Sigmoid colon (tissue), 7 donors: ENCODE measurements at places on chromosomes 12 and 14.

GRCh38 chr12:10027721-10028120, 2.8 kb upstream of the CLEC9A start:
- H3K4me3 ChIP-seq = no peak overlapping the region
- no peaks in the 10 kb centered on the region for H3K27me3 ChIP-seq
- H3K27ac ChIP-seq = no peak overlapping the region
- DNase-seq = no peak
- no peaks in the 10 kb centered on the region for H3K4me1 ChIP-seq

DNA sequence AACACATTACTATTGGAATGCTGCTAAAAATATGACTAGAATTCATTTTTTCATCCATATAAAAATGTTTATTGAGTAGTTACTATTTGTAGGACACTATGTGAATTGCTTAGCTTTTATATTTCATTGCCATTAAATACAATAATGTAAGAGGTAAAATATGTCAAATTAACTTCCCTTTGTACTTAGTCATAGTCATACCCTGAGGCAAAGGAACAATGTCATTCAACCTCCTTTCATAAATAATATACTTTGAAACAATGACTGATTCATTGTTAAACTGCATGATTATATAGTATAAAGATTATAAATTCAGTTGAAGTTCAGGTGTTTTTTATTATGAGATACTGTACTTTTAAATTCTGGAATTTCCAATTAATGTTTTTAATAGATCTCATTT, 105.2 kb downstream of the GARIN6 start:
- H3K36me3 ChIP-seq = no peaks in the 10 kb centered on the region
- H3K27me3 ChIP-seq = no peaks in the 10 kb centered on the region
- H3K27ac ChIP-seq = no peak overlapping the region
- no peak overlapping the region for H3K4me3 ChIP-seq
- H3K4me1 ChIP-seq = no peaks in the 10 kb centered on the region

DNA sequence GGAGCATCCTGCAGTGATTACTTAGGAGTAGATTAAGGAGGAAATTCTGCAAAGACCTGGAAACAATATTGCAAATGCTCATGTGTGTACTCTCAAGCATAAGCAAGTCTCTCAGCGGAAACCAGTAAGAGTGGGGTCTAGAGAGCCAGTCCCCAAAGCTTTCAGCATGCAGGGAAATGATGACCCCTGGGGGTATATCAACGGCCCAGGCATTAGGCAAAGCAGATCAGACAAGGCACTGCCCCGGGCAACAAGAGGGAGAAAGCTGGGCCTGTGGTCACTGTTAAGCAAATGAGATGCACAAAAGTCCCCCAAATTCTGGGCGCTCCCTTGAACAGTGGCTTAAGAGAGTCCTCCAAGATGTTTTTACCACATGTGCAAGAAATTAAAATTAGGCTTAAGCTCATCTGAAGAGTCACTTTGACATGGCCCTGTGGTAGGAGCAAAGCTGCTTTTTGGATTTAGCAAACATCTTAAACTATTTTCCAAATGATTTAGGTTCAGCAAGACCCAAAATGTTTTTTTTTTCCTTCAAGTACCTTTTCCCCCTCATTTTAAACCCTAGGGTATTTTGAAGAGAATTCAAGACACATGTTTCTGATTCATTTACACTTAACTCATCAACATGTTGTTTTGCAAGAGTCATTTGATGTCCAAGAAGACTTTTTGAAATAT, 457.1 kb upstream of the TBX3 start:
- H3K36me3 ChIP-seq = no peaks in the 10 kb centered on the region
- H3K27me3 ChIP-seq = no peaks in the 10 kb centered on the region
- no peak overlapping the region for H3K4me3 ChIP-seq

- peak; percentile 62 for DNase-seq
- peaks cover 26% of the 10 kb centered on the region for H3K27me3 ChIP-seq
- H3K4me1 ChIP-seq = peaks cover 10% of the 10 kb centered on the region
- no peak overlapping the region for H3K4me3 ChIP-seq
- no peak overlapping the region for H3K27ac ChIP-seq
- H3K36me3 ChIP-seq = no peaks in the 10 kb centered on the region
Measured at GRCh38 chr14:104130974-104131651, 7.3 kb upstream of the KIF26A start.
